ENCODE measurements at places on chromosomes 1 and 21. TPM values are rescaled to one million over a fixed set of nuclear protein-coding genes. Genes with fewer than 3 reads are reported as not detected.

GRCh38 chr1:12769976-12770505, 3.5 kb upstream of the PRAMEF12 start:
- no peak for DNase-seq

The SERPINC1 gene
- total RNA-seq, result not detected

DNA sequence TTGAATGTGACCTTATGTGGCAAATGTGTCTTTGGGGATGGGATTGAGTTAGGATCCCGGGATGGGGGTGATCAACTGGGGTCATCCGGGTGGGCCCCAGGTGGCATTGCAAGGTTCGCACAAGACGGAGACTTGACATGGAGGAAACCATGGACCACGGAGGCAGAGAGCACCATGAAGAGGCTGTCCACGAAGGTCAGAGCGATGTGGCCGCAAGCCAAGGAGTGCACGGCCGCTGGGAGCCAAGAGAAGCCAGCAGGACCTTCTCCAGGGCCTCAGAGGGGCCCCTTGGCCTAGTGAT, 22.3 kb upstream of the COL18A1 start:
- DNase-seq, result no peak

The OR6N2 gene
- total RNA-seq, result not detected

DNA sequence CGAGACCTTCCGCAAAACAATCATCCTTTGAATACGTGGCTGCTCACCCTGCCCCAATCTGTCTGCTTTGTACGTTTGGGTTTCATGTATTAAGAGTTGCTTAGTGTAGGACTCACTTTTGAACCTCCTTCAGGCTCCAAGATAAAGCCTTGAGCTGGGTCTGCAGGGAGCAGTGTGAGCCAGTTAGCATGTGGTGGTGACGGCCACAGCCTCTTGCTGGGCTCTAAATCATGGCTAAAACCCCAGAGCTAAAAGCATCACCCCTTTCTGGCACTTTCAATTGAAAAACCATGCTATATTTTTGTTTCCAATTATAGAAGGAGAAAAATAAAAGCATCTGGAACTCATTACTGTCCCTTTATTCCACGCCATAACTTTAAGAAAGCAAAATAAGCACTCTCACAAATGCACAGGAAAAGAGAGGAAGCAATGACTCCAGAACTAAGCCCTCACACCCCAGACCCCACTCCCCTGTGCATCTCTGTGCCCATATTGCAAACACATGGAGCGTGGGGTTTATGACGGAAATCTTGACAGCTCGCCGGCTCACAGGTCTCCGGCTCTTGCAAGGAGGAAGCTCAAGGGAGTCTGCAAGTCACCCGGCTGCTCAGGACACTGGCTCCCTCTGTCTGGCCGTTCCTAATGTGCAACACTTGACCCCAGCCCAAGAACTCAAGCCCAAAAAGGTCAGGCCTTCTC, 135.5 kb downstream of the MIS18A start:
- DNase-seq, result peak; percentile 36

- no peak for DNase-seq
Measured at GRCh38 chr1:208604295-208604694, 360.1 kb upstream of the PLXNA2 start.
